Activated CD4-positive, alpha-beta T cell treated with anti-CD3 and anti-CD28 coated beads, Interleukin-2, amount 10 ng/mL, durations not matched to agents 24 days and 14 days (primary cell): ENCODE measurements at places on chromosomes 16 and 17. TPM values are rescaled to one million over a fixed set of nuclear protein-coding genes. Genes with fewer than 3 reads are reported as not detected.

DNA sequence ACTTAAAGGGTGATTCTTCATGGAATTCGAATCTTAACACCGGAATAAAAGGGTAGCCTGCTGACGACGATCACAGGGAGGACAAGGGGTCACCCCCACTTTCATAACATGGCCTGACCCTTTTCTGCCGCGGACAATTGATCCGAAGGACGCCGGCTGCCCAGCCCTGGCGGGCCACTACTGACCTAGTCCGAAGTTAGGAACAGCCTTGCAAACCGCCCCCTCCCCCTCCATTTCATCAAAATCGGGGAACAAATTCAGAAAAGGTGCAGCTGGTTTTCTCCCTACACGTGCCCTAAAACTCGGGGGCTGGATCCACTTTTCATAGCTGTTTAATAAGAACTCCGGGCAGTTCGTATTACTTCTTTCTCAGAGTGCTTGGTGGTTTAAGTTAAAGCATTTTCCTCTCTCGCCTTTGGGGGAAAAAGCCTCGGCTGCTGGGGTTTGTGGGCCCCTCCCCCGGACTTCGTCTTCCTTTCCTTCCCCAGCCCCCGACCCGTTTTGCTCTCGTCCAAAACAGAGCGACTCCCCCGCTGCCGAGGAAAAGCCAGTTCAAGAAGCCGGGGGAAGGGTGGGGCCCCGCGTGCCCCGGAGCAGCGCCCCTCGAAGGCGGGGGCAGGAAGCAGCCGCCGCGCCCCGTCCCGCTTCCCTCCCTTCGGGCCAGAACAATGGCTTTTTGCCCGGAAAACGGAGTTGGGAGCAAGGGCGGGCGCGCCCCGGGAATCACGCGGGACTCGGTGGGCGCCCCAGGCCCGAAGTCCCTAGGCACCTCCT is 641 bp upstream of the CBX2 start:
- peak; percentile 84 for DNase-seq

DNA sequence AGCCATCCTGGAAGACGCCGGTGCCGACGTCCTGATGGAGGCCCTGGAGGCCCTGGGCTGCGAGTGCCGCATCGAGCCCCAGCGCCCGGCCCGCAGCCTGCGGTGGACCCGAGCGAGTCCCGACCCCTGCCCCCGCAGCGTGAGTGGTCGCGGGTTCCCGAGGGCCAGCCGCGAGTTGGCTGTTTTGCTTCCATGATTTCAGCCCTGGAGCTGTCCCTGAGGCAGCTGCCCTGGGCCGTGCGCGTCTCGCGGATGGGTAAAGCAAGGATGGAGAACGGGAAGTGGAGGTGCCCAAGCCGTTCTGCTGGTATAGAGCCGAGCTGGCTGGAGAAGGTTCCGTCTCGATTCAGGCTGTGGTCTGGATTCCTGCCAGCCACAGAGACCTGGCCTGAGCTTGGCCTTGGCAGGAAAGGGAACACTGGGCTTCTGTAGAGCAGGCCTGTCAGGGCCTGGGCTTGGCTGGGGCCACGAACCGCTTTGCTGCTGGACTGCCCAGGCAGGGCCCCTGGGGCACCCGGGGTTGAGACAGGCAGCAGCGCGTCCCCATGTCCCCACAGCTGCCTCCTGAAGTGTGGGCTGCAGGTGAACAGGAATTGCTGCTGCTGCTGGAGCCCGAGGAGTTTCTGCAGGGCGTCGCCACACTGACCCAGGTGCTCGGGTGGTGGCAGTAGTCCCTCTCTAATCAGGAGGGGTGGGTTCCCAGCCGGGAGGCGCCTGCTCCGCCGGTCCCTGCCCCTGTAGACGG is 941 bp upstream of the MRPS34 start:
- no peak for DNase-seq

GRCh38 chr17:59512844-59513385 is 52.5 kb upstream of the DHX40 start:
- DNase-seq: no peak

DNA sequence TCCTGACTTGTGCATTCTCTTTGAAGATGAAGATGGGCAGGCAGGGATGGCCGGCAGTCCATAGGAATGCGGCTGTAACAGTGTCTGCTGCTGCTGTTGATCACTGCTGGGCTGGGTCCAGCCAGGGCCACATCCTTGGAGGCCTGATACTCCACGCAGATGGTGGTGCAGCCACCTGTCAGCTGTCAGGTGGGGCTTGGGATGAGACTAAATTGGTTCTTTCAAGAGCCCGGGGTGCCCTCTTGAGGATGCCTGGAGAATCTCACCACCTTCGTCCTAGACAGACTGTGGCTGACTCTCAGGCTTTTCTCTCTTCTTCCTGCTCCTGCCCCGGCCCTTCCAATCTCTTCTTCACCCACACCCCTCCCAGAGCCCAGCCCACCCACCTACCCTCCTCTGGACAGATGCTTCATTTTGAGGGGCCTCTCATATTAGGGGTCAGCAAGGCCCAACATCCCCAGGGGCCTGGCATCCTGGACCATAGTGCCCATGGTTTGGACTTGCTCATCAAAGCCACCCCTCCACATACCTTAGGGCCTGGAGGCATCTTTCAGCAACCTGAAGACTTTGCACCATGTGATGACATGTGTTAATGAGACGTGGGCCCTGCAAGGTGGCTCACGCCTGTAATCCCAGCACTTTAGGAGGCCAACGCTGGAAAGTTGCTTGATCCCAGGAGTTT is 19.1 kb downstream of the OSBPL7 start:
- peak; percentile 87 for DNase-seq

Gene GPR179
- total RNA-seq: not detected in 2 replicates

DNA sequence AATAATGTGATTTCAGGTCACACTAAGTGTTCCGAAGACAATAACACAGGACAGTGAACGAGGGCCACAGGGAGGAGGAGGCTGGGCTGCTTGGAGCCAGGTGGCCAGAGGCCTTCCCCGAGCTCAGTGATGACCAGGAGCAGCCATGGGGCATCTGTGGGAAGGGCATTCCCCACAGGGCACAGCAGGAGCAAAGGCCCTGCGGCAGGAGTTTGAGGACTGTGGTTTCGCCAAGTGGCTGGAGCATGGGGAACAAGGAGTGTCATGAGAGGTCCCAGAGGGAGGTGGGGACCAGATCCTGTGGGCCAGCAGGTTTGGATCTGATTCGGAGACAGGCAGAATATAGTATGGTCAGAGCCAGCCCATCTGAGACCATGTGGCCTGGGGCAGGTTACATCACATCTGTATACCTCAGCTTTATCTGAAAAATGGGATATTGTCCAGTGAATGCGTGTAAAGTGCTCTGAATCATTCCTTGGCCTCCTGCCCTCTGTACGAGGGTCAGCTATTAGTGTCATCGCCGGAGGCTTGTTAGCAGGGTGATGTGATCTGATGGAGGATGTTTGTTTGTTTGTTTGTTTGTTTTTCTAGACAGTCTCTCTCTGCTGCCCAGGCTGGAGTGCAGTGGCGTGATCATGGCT is 176.8 kb downstream of the KATNIP start:
- DNase-seq: no peak

DNA sequence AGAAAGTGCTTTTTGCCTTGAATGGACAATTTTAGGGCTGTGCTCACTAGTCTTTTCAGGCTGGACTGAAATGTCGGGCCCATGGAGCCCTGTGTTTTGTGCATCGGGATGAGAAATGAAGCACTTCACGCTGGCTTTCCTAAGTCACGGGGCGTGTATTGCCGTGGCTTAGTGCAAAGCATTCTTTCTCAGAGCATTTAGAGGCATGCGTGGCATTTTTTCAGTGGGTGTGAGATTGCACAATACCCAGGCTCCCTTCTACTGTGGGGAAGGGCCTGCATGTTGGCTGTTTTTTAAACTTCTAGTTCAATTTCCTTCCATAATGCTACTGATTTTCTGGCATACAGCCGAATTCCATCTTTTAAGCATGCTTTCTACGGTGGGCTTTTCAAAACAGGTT is 12.6 kb upstream of the POLR3E start:
- DNase-seq: no peak

Gene PIRT
- total RNA-seq: not detected in 2 replicates

- DNase-seq: no peak
Measured at GRCh38 chr17:9944704-9945103, 39.6 kb upstream of the RCVRN start.

Gene TAC4
- not detected in 2 replicates for total RNA-seq

DNA sequence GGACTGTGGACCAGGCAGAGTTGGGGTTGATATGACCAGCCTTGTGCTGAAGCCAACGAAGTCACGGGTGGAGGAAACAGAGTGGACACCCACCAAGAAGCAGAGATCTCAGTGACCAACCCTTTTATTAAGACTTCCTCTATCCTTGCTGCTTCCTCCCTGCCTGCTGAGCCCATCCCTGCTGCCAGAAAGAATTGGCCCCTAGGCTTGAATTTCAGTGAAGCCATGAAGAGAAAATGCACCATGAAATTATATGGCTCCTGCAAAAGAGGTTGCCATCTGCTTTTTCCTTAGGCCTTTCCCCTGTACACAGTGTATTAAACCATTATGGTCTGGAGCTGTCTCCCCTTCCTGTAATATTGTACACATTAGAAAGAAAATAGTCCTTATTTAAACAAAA is 246.7 kb downstream of the HS3ST3B1 start:
- DNase-seq: no peak

GRCh38 chr16:46746821-46747776 is 1.0 kb downstream of the MYLK3 start:
- no peak for DNase-seq

- DNase-seq: peak; percentile 93
Measured at GRCh38 chr17:35747540-35748017, 5.5 kb downstream of the GAS2L2 start.
